ENCODE measurements at places on chromosomes 2 and 18.
A peak's percentile ranks its signal among the peaks of the same experiment; 100 is the strongest.

GRCh38 chr18:44134447-44134846 lies 546.2 kb upstream of the SETBP1 start:
- no peak for DNase-seq

DNA sequence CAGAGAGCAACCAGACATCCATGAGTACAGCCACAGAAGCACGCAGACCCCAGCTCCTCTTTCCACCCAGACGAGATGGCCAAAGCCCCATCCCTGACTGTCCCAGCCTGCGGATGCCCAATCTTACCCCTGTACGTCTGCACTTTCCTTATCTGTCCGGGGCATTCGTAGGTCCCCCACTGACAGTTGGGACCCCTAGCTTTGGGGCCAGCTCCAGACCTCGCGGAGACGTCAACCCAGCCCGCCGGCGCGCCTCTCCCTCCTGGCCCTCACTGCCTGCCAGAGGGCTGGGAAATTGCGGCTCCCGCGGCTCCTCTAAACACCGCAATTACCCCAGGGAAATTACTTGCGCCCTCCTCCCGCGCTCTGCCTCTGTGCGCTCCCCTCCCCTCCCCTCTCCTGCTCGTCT lies 2.3 kb downstream of the ECEL1 start:
- DNase-seq, result no peak

DNA sequence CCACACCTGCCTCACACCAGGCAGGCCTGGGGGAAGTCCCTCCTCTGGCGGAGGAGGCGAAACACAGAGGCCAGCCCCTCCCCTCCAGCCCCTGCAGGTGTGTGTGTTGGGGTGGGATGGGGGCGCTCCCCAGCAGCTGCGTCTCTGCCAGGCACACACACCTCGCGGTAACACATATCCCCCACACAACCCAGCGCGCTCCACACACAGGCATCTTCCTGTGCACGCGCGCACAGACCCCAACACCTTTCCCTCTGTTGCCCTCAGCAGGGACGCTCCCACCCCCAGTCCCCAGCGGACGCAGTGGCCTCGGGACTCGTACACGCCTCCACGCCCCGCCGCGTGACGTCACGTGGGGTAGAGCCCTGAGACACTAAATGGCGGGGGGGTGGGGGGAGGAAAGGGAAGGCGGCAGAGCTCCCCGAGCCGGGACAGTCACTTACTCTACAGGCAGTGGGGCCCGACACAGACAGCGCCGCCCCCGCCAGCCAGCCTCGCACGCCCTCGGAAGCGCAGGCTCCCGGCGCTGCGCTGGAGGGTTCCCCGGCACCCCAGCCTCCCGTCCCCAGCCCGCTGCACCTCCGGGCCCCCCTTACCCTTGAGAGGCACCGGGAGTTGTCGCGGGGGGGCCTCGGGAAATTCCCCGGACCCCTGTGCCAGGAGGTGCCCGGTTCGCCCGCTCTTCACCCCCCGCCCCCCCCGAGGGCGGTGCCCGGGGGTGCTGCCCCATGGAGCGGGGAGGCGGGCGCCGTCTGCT lies at the start of gene WNT10A:
TSS of gene WNT10A (plus strand) at position 751 of the 757 bp plus-strand sequence. CDS start 144 bp downstream, outside the sequence.
- DNase-seq, result peak; percentile 89

- DNase-seq, result no peak
Observed at GRCh38 chr18:6401687-6402086, 13.0 kb downstream of the L3MBTL4 start.

All from CD4-positive, alpha-beta T cell treated with Interleukin-21 for 1 hour (primary cell).